NCI-H345 (cell line): ENCODE measurements at places on chromosomes 7 and 10.

DNA sequence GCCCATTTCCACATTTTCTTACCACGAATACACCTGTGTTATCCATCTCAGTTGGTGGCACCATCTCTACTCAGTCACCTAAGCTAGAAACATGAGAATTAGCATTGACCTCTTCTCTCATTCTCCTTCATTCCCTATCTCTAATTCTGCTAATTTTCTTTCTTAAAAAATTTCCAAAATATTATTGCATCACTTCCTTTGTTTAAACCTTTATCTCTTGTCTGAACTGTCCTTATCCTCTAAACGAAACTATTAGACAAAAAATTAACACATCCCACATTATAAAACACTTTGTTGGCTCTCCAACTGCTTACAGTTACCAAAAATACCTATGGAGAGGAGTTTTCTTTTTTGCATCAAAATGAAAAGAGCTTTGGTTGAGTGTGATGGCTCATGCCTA is 18.3 kb downstream of the TAF3 start:
- DNase-seq = no peak

DNA sequence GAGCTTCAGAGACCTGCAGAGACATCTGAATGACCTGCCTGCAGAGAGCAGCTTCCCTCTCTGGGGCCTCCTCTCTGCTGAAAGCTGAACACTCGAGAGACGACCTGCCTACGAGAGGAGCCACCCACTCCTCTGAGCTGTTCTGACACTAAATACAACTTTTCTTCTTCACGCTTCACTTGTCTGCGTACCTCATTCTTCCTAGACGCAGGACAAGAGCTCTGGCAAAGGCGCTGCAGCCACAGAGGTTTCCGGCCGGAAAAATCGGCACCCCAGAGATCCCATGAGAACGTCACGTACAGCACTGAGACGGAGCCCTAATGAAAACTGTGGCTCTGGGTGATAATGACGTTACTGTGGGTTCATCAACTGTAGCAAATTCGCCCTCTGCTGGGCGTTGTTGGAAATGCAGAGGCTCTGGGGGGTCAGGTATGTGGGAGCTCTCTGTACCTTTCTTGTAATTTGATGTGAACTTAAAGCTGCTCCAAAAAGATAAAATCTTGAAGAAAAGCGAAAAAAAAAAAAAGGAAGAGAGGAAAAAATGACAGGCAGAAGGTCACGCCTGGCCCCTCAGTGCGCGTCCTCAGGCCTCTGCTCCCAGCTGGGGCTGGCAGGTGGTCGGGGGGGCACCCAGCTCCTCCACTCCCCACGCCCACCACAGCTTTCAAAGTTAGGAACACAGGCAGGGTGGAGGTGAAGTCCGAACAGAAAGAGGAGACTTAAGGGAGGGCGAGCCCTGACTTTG is 120.7 kb downstream of the DYNC2I1 start:
- peak; percentile 64 for DNase-seq

GRCh38 chr7:27678617-27679260 is 16.1 kb upstream of the HIBADH start:
- DNase-seq = no peak

DNA sequence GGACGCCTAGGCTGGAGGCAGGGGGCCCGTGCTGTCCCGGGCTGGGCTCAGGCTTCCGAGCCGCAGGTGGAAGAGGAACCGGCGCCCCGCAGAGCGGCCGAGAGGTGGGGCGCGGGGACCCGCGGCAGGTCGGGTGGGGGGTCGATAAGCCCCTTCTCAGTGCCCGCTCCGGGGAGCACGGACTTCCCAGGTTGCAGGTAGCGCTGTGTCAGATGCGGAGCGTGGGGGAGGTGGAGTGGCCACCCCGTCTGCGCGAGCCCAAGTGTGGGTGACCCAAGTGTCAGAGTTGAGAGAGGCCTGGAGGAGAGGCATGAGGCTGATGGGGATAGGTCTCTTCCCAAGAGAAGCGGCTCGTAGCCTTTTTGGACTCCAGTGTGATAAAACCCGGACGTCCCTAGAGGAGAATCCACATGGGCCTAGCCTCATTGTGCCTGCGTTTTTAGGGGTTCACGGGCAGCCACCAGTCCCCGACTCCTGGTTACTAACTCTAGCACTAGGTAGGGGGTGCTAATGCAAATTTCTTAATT is 580 bp downstream of the EEPD1 start:
- peak; percentile 37 for DNase-seq

DNA sequence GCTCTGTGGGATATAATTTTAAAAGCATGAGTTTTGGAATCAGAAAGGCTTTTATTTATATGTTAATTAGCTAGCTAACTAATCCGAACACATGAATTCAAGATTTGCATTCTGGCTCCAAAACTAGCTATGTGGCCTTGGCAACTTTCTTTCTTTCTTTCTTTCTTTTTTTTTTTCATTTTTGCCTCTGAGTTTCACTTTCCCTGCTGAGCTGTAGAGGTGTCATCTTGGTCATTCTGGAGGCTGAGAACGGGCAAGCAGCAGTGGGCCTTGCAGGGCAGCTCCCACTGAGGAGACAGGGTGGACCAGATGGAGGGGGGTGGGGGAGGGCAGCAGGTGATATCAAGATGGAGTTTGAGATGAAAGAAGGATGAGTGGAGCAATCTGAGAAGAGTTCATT is 24.8 kb upstream of the SFMBT2 start:
- DNase-seq = no peak

- no peak for DNase-seq
Observed at GRCh38 chr7:29547421-29547820, 16.2 kb upstream of the PRR15 start.

GRCh38 chr10:103706762-103707161 is 148.6 kb downstream of the SH3PXD2A start:
- DNase-seq = no peak

DNA sequence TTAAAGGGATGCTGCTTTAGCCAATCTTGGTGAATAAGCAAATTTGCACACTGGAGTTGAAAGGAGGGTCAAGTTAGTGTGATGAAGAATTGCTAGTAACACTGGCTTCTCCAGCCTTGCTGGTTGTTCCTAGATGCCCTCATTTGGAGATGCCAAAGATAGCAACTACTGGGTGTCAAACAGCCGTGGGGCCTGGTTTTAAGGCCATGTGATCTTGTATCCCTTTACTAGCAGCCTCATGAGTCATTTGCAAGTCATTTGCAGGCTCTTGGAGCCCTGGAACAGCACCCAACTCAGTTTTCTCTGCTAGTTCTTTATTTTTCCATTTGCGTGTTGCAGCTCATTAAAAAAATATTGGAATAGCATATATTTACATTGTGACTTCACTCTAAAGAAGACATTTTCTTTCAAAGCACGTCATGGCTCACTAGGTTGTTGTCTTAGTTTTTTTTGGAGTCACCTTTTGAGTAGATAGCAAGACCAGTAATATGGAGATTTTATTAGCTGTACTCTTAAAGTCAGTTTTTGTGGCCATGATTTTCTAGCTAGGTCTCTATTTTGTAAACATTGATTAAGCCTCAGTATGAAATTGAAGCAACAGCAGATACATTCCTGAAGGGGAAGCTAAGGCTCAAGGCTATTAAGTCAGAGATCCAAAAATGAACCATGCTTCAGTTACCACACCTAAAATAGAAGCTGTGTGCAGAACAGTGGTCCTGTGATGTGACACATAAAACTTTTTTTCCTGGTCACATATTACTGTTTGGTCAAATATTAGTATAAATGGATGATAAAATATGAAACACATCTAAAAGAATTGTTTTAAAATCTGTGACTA is 1.3 kb downstream of the LSMEM1 start:
- DNase-seq = no peak

- peak; percentile 7 for DNase-seq
Observed at GRCh38 chr10:103278537-103278823, 1.5 kb downstream of the INA start.

- DNase-seq = no peak
Observed at GRCh38 chr10:21832821-21833130, 170.8 kb downstream of the DNAJC1 start.

GRCh38 chr10:48287417-48288391 is 13.2 kb upstream of the FRMPD2 start:
- DNase-seq = peak; percentile 26

DNA sequence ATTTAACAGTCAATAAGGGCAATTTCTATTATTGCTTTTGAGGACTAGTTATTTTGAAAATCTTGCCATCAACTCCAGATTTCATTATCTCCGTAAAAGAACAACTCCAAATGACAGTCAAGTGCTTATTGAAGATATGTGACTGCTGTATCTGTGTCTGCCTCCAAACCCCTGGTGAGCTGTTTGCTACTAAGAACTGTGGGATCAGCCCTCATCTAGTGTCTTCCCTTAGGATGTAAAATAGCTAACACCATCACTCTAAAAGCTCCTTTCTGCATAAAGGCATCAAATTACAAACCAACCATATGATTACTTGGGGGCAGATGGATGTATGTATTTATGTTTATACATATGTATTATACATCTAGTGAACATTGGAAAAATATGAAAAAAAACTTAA is 70.8 kb upstream of the SLC13A1 start:
- DNase-seq = no peak

DNA sequence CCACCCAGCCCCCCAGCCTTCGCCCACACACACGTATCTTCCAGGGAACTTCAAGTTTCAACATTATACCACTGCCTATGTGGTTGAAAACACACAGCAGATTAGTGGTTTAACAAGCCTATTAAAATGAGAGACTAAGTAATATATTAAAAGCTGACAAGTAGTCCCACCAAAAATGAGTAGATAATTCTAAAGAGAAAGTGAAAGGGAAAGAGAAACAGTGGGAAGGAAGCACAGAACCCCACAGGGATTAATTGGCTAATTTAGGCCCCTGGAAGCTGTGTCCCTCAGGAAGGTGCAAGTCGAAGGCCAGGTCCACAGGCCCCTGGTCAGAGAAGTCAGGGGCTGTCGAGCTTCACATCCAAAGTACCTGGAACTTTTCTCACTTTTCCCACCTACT is 210.5 kb upstream of the YAE1 start:
- DNase-seq = no peak

DNA sequence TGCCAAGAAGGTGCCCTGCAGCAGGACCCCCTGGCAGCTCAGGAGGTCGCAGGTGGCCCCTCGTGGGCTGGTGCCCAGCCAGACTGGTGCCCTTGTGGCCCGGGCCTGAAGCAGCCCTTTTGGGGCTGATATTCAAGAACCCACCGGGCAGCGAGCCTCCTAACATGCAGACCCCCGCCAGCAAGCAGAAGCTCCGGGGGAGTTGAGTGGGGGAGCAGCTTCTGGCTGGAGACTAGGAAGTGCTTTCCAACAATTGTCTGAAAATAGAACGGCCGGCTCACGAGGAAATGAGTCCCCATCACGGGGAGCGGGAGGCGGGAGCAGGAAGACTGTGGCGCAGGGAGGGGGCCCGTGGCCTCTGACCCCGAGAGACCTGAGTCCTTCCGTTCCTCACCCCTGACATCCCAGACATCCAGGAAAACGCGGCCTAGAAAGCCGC is 9.5 kb upstream of the INTS1 start:
- DNase-seq = no peak

- DNase-seq = no peak
Observed at GRCh38 chr10:17237915-17238444, 9.9 kb downstream of the VIM start.

DNA sequence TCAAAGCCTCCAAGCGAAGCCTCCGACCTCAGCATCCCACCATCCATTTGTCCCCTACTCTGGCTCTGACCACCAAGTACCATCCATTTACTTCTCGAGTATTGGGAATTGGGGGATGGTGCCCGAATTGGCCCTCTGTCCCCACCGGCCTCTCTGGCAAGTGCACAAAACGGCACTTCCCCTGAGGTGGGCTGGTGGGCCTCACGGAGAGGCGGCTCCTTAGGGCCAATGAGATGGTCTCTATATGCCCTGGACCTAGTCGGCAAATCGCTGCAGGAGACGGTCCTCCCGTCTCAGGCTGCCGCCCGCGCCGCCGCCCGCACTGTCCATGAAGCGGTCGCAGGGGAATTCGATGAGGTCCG is 2.8 kb downstream of the TRIL start:
- DNase-seq = no peak

DNA sequence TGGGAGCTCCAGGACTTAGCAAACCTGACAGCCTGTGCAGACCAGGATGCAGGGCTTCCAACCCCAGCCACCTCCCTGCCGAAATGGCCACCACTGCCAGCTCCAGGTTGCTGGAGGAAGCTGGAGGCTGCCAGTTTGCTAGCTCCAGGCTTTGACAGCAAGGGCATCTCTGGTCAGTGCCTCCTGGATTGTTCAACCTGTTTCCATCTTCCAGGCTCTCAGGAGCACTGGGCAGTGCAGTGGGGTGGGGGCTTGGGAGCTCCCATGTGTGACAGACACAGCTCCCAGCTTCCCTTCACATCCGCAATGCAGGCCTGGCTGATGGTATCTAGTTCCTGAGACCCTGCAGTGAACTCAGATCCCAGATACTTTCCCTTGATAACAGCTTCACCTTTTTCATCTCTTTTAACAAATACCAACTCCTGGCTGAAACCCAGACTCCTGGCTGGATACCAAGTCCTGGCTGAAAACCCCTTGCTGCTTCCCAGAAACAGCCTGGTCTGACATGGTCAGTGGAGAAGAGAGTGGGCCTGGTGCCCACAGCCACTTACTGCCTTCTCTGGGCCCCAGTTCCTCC is 20.8 kb upstream of the RET start:
- no peak for DNase-seq

GRCh38 chr7:101058355-101058754 is 26.9 kb upstream of the TRIM56 start:
- no peak for DNase-seq
